ENCODE measurements at places on chromosomes 12 and 14.

DNA sequence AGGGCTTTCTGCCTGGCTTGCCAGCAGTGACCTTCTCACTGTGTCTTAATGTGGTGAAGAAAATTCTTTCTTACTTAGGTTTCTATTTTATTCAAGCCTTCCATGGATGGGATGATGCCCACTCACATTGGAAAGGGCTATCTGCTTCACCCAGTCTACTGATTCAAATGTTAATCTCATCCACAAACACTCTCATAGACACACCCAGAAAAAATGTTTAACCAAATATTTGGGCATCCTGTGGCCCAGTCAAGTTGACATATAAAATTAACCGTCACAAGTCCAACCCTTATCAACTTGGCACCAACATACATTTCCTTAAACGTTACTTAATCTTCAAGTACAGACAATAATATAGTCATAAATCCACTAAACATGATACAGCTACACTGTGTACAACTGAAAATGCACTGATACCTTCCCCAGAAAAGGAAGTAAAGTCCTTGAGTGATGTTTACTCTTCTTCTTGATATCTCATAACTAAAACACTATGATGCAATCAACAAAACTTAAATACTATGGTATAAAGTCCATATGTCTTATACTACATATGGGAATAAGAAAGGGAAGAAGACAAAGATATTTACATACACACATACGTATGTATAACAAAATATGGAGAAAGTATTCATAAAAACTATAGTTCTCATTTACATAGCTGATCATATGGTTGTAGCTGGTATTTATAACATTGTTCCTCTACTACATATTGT lies 394.7 kb upstream of the NOVA1 start:
- no peak for DNase-seq

DNA sequence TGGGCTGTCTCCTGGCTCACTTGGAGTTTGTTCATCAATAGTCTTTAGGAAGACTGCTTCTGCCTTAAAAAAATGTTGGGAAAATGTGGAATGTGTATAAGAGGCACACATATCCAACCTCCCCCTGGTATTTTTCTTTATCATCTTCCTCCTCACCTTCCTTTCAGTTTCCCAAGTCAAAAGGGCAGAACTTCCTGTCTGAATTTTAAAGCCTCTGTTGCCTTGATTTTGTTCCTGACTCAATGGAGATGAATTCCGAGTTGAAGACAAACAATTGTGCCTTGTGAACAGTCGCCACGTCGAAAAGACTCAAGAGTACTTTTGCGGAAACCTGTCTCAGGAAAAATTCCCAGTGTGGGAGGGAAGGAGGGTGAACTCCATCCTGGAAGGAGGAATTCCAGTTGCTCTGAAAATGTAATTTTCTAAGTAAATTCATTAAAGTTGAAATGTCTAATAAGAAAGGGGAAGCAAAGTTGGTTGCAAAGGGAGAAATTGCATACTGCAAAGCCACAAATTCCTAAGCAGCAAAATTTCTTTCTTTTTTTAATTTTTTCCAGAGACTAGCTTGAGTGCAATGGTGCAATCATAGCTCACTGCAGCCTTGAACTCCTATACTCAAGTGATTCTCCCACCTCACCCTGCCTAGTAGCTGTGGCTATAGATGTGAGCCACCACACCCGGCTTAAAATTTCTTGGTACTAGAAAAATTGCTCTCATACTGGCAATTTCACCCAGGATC lies 50.2 kb upstream of the ELK3 start:
- no peak for DNase-seq

DNA sequence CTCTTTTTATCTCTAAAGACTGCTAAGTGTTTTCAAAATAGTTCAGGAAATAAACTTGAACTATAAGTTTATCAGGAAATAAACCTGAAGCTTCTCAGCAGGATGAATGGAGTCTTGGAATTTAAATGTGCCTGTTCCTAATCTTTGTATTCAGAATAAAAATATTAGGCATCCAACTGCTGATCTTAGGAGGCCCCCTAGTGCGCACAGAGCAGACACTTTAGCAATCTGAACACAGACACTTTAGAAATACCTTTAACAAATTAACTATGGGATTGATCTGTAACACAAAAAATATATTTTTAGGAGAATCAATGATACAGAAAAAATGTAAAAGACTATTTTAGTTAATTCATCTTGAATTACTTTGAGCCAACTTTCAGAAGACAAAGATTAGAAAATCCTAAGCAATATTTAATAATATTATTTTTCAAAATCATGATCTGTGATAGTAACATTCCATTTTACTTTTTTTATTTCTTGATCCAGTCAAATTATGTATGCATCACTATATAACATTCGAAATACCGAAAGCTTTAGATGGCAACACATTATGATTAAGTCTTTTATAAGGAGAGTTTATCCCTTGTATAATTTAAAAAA lies 80.9 kb downstream of the SLC41A2 start:
- no peak for DNase-seq

DNA sequence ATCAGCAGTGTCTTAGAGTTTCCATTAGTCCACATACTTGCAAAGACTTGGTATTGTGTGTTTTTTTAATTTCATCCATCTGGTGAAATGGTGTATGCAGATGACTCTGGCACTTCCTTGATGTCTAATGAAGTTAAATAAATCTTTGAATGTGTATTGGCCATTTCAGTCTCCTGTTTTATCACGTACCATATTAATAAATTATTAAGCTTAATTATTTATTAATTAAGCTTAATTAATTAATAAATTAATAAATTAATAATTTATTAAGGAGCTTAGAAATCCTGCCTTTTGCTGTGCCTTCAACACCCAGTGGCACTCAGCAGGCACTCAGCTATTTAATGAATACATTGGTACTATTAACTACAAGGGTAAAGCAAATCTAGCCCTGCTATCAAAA lies 18.2 kb downstream of the PDZRN4 start:
- DNase-seq, result no peak

- DNase-seq, result no peak
Measured at GRCh38 chr12:101857043-101857558, 20.3 kb upstream of the DRAM1 start.

DNA sequence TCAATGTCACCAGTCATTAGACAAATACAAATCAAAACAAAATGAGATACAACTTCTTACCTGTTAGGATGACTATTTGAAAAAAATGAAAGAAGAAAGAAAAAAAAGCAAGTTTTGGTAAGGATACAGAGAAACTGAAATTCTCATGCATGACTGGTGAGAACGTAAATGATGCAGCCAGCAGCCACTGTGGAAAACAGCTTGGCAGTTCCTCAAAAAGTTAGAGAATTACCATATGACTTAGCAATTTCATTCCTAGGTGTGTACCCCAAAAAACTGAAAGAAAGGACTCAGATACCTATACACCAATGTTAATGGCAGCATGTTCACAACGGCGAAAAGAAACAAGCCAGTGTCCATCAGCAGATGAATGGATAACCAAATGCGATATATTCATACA lies 26.6 kb downstream of the NINJ2 start:
- DNase-seq, result no peak

GRCh38 chr14:59422069-59422881 lies 42.9 kb downstream of the GPR135 start:
- no peak for DNase-seq

GRCh38 chr14:30064454-30064853 lies 136.8 kb upstream of the PRKD1 start:
- DNase-seq, result no peak

- DNase-seq, result peak; percentile 16
Measured at GRCh38 chr12:46303039-46303666, 34.3 kb upstream of the SLC38A1 start.

DNA sequence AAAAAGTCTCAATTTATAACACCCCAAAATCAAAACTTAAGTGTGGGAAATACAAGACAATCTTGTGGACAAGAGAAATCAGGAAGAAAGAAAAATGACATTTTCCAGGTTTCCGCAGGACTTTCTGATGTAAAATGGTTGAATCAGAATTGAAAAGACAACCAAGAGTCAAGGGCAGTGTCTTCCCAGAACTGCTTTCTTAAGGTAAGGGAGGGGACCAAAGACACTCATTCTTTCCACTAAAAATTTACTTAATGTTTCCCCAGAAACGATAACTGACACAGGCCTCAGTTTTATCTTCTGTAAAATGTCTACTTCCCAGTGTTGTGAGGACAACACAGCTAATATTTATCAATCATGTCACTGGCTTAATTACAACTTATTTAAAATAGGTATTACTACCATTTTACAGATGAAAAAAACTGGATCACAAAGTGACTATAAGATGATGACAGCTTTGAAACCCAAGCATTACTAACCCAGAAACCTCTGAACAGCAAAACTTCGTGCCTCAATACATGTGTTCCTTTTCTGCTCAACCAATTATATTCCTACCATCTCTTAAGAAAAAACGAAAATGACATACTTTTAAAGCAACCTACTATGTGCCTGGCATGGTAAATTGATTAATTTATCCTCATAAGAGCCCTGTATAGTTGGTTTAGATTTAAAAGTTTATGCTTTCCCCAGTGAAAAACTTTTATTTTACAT lies 4.6 kb downstream of the SINHCAF start:
- DNase-seq, result no peak

DNA sequence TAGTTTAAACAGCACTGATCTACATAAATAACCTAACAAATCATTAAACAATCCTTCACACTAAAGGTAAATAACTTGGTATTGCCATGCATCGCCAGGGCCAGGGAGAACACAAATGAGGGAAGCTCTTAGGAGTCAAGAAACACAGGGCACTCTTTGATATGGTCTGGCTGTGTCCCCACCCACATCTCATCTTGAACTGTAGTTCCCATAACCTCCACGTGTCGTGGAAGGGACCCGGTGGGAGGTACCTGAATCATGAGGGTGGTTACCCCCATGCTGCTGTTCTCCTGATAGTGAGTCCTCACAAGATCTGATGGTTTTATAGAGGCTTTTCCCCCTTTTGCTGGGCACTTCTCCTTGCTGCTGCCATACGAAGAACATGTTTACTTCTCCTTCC lies 17.3 kb downstream of the TMEM132D start:
- DNase-seq, result no peak

DNA sequence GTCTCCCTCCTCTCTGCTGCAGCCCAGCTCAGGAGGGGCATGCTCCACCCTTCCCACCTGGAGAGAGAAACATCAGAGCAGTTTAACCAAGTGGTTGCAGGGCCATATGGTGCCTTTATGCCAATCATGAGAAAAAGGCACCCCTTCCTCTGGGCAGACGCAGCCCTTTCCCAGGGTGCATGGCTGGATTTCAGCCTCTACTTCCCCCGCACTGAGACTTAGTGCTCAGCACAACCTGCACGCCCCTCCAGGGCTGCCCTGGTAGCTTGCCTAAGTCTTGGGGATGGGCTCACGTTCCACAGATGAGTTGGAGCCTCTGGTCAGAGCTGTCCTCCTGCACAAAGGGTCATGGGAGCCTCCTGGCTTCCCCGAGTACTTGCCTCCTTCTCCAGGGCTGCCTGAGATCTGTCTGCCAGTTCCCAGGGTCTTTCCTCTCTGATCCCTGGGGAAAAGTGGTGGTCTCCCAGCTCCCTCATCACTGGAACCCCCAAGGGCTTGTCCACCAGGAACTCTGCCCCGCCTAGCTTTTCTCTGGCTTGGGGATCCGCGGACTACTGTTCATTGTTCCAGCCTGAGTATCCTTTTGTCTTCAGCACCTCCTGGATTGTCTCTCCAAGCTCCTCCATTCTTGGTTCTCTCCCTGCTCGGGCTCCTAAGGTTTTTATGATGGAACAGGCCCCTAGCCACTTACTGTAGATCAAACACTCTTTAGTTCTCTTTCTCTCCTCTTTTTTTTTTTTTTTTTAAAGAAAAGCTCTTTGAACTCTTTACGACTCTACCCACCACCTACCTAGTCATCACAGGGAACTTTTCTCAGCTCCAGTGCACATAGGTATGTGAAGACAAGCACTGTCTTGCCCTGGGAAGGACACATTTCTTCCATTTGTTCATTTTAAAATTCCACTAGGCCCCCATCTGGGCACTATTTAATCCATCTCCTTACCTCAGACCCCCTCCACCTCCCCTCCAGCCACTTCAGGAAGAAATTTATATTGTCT lies 6.1 kb upstream of the KRT74 start:
- no peak for DNase-seq

DNA sequence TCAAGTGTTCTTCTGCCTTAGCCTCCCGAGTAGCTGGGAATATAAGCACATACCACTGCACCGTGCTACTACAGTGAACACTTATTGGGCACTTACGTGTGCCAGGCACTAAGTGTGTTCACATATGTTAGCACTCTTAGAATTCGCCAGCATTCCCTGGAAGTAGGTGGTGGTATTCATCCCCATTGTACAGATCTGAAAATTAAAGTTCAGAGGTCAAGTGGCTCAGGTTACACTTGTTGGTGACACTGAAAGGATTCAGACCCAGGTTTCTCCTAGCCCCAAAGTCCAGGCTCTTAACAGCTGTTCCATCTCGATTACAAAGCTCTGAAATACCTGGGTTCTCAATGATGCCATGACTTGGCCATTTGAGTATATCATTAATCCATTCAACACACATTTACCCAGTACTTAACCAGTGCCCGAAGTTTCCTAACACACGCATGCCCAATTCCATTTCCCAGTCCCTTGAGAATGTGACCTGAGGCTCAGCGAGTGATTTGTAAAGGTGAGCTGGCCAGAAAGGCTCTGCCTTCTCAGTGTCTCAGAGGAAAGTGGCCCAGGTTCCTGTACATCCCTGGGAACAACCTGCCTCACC lies 4.8 kb downstream of the MVK start:
- DNase-seq, result no peak

GRCh38 chr14:83372271-83372670 lies 1838.6 kb upstream of the SEL1L start:
- DNase-seq, result no peak

DNA sequence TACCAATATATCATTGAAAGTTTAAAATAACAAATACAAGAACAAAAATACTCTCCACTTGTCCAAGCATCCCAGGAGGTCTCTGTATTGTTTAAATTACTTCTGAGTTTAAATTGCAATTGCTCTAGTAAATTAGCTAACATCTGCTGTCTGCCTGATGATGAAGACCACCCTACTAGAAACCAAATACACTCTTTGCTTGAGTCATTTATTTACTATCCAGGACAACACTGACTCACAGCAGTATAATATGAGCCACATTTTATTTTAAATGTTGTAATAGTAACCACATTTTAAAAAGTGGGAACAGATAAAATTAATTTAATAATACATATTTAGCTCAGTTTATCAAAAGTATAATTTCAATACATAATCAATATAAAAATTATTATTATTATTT lies 62.9 kb upstream of the EEA1 start:
- no peak for DNase-seq

DNA sequence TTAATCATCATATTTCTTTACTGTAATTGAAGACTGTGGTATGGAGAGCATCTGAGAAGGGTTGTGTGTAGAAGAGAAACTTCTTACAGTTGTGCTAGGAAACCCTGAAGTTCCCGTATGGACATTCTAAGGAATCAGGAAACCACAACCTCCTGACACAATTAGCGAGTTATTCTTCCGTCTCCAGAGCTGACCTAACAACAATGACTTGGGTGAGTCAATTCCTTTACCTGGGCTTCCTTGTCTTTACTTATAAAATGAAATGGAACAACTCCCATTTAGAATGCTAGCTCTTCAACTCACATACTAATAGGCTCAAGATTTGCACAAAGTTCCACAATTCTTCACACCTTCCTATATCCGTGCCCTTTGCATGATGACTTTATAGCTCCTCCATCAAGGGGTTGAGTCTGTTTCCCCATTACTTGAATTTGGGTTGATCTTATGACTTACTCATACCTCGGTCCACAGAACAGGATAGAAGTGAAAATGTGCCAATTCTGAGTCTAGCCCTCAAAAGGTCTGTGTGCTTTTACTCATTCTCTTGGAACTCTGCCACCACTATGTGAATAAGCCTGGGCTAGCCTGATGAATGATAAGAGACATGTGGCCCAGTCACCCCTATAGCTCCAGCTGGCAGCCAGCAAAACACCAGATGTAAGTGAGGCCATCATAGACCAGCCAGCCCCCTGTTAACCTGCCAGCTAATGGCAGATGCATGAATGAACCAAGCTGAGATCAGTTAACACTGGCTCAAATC lies 459.4 kb downstream of the ETNK1 start:
- DNase-seq, result no peak
